Lower leg skin (tissue), 4 donors: ENCODE measurements at places on chromosomes 7 and 10. TPM values are rescaled to one million over a fixed set of nuclear protein-coding genes. Genes with fewer than 3 reads are reported as not detected.

Gene RPEL1
- not detected for total RNA-seq

DNA sequence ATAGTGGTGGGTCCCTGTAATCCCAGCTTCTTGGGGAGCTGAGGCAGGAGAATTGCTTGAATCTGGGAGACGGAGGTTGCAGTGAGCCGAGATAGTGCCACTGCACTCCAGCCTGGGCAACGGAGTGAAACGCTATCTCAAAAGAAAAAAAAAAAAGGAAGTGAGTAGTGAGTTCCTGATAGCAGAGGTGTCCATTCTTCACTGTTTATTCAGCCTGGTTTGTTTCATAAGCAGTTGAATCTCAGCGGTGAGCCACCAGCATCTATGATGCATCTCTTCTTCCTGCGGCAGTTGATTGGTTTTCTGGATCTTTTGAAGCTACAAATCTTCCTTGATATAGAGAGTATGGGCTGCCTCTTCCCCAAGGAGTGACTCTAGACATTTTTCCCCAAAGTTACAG, 316.1 kb upstream of the MTPN start:
- no peak for DNase-seq

DNA sequence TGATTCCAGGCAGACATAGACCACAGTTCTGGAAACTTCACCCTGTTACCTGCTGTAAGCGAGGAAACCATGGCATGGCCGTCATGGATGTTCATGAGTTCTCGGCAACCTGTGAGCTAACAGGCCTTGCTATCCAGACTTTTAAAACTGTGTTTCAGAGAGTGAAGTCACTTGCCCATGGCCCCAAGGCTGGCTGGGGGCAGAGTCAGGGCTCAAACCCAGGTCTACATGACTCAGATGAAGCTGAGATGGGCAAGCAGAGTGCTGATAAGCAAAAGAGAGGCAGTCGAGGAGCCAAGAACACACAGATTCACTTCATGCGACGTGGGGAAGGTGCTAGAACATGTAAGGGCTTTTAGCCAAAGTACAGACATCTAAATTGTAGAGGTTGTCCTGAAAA, 31.5 kb downstream of the C10orf53 start:
- DNase-seq = no peak

DNA sequence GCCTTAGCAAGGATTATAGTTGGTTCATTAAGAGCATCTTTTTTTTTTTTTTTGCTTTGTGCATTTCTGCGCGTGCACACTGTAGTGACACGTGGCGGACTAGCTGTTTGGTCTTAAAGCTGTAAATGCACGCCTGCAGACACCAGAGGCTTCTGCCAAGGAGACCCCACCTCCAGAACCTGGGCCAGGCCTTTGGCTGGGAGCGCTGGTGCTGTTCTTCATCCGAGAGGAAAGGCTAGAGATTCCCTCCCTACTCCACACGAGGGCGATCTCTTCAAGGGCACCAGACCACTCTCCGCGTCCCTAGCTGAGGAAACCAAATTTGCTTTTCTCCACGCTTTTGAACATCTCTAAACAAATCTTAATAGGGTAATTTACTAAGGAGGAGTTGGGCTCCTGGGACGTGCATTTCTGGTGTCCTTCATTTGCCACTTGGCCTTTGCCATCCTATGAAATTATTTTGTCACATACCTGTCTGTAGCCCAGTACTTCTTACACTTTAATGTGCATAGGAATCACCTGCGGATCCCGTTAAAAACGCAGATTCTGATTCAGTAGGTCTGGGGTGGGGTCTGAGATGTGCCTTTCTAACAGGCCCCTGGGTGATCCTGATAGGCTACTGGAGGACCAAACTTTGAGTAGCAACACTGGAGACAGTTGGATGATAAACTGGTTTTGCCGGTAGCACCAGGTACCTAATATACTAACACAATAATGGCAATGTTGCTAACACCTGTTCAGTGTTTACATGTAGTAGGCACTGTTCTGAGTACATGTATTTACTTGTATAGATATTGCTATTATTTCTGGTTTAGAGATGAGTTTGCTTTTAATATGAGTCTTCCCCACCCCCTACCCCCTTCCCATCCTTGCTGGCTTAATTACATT, 1.3 kb upstream of the SLC26A5 start:
- DNase-seq = no peak

DNA sequence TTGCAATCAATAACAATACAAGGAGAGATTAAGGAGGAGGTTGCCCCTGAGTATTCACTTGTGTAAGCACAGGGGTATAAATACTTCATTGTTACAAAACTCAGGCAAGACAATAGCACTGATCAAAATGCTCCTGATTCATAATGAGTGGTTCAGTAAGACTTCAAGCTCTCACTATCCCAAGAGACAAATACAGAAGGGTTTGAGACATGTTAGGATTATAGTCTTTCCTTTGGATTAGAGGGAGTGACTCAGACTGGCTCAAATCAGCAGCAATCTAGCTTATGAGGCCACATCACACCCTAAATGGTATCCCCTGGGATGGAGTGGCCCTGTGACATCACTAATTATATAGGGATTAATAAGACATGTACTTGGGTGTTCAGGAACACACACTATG, 167.2 kb upstream of the HGF start:
- no peak for DNase-seq

DNA sequence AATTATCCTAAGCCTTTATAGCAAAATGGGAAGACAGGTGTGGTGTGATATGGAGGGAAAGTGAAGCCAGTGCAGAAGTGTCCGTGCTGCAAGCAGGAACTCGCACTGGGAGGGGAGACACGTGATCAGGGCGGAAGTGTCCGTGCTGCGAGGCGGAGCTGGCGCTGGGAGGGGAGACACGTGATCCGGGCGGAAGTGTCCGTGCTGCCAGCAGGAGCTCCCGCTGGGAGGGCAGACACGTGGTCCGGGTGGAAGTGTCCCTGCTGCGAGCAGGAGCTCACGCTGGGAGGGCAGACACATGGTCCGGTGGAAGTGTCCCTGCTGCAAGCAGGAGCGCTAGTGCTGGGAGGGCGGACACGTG, 40.5 kb upstream of the PRKAR1B start:
- no peak for DNase-seq

DNA sequence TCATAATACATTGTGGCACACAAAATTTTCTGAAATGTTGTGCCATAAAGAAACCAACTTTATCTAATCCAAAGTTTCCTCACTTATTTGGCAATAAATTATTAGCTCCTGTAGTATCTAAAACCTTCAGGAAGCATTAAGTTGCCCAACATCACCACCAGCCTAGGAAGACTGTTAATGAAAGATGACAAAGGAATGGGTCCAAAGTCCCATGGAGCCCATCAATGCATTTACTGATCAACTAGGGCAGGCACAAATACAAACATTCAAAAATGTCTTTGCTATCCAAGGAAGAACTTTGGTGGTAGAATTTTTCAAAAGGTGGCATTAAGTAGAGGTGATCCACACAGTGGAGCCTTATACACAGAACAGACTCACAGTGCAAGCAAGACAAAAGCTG, 4.5 kb downstream of the GRB10 start:
- DNase-seq = no peak

Gene STRA8
- total RNA-seq = 0.36 TPM

Gene OPALIN
- not detected for total RNA-seq

DNA sequence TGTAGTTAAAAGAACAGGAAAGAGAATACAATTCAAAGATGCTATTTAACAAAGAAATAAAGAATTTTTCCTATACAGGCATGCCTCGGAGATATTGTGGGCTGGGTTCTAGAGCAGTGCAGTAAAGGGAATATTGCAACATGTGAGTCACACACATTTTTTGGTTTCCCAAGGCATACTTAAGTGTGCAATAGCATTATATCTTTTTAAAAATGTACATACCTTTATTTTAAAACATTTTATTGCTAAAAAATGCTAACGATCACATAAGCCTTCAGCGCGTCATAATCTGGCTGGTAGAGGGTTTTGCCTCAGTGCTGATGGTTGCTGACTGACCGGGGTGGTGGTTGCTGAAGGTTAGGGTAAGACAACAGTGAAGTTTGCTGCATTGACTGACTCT, 54.4 kb downstream of the ESYT2 start:
- DNase-seq = no peak

GRCh38 chr10:45286980-45287379, 28.4 kb downstream of the OR13A1 start:
- DNase-seq = no peak
